ENCODE measurements at places on chromosomes 4 and X. TPM values are rescaled to one million over a fixed set of nuclear protein-coding genes. Genes with fewer than 3 reads are reported as not detected.
A peak's percentile ranks its signal among the peaks of the same experiment; 100 is the strongest.

DNA sequence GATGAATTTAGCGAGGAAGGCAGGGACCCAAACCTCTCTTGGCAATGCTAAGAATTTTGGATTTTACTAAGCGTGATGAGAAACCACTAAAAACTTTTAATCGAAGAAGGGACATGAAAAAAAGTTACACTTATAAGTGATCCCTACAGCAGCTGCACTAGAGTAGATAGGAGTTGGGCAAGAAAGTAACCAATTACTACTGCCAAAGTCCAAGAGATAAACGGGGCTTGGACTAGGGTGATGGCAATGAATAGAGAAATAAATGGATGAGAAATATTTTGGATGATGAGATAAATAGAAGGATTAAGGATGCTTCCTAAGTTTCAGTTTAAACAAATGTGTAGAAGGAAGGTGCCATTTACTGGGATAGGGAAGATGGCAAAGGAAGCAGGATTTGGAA, 6.3 kb upstream of the FNIP2 start:
- DNase-seq = no peak
- peaks cover 9% of the 10 kb centered on the region for H3K27me3 ChIP-seq
- H3K27ac ChIP-seq = no peak overlapping the region
- H3K4me3 ChIP-seq = no peak overlapping the region

- no peaks in the 10 kb centered on the region for H3K27me3 ChIP-seq
- H3K4me3 ChIP-seq = no peak overlapping the region
- H3K27ac ChIP-seq = no peak overlapping the region
- DNase-seq = no peak
Measured at GRCh38 chr4:152960082-152960481, 24.0 kb downstream of the FHDC1 start.

Gene MID2
- 9.7 TPM for total RNA-seq

DNA sequence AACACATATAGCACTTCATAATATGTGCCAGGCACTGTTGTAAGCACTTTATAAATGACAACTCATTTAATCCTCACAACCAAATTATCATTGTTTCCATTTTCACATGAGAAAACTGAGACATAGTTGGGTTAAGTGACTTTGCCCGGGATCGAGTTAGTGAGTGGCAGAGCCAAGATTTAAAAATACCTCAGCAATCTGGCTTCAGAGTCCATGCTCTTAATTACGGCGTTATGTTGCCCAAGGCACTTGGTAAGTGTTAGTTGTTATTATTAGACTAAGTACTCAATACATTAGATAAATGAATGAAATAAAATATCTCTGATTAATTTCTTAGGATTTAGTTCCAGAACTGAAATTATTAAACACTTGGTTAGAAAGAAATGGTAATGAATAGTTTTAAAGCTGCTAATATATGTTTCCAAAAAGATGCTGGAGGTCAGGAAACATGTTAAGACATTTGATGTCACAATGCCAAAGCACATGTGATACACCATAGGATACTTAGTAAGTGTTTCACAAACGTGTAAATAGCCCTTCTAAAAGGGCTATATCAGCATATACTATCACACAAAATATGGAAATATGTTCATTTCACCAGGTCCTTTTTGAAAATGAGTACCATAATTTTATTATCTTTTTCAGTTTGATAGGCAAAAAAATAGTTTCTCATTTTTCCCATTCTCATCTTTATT, 301.9 kb downstream of the GPAT3 start:
- H3K36me3 ChIP-seq = no peaks in the 10 kb centered on the region
- H3K27me3 ChIP-seq = no peaks in the 10 kb centered on the region
- H3K27ac ChIP-seq = no peak overlapping the region

GRCh38 chr4:129438456-129438981, 342.6 kb downstream of the C4orf33 start:
- no peak overlapping the region for H3K27ac ChIP-seq
- no peaks in the 10 kb centered on the region for H3K27me3 ChIP-seq
- no peak for DNase-seq
- H3K4me1 ChIP-seq = no peaks in the 10 kb centered on the region
- H3K36me3 ChIP-seq = no peaks in the 10 kb centered on the region

GRCh38 chr4:589219-589963, 13.3 kb upstream of the TMEM271 start:
- peaks cover 3% of the 10 kb centered on the region for H3K36me3 ChIP-seq
- no peak for DNase-seq
- no peak overlapping the region for H3K4me3 ChIP-seq
- peaks cover 11% of the 10 kb centered on the region for H3K27me3 ChIP-seq

DNA sequence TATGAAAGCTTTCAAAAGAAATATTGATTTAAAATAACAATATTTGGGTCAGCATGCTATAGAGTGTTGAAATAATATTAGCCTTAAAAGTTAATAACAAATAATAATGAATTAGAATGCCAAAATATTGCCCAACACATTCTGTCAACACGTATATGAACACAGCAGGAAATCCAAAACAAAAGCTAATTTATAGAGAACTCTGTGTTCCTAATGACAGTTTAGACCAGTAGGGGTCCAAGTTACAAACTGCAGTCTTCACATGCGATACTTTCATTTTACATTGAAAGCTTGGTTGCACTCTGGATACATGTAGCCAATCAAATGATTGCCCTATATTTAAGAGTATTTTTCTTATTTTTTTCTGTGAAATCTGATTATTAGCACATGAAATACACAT, 274.4 kb downstream of the DCTD start:
- no peak for DNase-seq
- no peaks in the 10 kb centered on the region for H3K36me3 ChIP-seq
- H3K27ac ChIP-seq = no peak overlapping the region
- H3K4me1 ChIP-seq = no peaks in the 10 kb centered on the region

DNA sequence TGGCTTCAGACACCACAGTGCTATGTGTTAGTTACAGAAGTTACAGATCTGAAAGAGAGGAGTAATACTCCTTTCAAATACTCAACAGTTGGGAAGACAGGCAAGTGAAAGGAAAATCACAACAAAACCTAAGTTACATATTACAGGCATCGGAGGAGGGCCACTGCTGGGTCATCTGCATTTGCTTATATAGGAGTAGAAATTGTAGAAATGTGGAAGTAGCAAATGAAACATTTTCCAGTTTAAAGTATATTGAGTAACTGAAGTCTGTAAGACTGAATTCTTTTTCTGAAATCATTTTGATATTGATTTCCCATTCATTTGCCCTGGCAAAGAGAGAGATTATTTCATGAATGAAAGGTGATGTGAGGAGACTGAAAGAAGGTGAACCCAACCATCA, 201.7 kb downstream of the SPRY1 start:
- H3K4me1 ChIP-seq = peaks cover 20% of the 10 kb centered on the region
- H3K27ac ChIP-seq = no peak overlapping the region
- DNase-seq = no peak

DNA sequence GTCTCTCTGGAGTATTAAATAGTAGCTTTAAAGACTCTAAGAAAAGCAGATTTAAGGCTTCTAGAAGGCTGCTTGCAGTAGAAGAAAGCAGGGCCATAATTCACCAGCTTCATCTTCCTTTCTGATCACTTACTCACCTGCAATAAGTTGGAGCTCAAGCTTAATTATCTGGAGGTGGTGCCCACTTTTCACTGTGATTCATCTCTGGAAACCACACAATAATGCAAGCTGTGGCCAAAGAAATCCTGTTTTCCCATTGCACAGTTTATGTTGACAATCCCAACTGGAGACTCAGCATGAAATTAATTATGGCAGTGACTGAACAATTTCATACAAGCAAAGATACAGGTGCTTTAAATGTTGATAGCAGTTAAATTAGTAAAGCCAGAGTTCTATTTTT, 14.7 kb downstream of the CWH43 start:
- peaks cover 12% of the 10 kb centered on the region for H3K27me3 ChIP-seq
- no peak overlapping the region for H3K4me3 ChIP-seq
- no peaks in the 10 kb centered on the region for H3K36me3 ChIP-seq
- H3K27ac ChIP-seq = no peak overlapping the region
- DNase-seq = no peak

Gene GABRQ
- not detected for total RNA-seq

DNA sequence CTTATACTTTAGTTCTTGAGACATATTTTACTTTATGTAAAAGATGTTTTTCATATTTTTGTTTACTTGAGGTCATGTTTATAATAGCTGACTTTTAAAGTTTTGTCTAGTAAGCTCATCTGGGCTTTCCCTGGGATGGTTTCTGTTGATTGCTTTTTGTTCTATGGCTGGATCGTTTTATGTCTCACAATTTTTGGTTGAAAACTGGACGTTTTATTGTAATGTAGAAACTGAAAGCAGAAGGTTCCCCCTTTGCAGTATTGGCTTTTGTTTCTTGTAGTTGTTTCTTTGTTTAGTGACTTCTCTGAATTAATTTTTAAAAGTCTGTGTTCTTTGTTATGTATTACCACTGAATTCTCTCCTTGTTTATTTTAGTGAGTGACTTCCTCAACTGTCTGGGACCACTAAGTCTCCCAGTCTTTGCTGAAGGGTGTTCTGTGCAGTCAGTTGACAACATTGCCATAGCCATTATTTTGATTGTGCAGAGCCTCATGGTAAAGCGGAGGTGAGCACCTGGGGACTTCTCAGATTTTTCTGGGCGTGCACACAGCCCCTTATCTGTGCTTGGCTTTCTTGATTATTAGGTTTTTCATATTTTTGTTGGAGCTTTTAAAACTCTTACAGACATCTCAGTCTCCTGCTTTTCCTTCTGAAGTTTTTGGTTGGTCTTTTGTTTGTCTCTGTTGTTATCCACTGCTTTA, 31.0 kb downstream of the KDM6A start:
- DNase-seq = no peak
- H3K27me3 ChIP-seq = no peaks in the 10 kb centered on the region
- H3K4me1 ChIP-seq = peaks cover 66% of the 10 kb centered on the region

- H3K4me1 ChIP-seq = no peaks in the 10 kb centered on the region
- H3K4me3 ChIP-seq = no peak overlapping the region
- peaks cover 3% of the 10 kb centered on the region for H3K36me3 ChIP-seq
- H3K27me3 ChIP-seq = peaks cover 4% of the 10 kb centered on the region
- H3K27ac ChIP-seq = no peak overlapping the region
- DNase-seq = no peak
Measured at GRCh38 chr4:113423631-113424030, 337.9 kb downstream of the CAMK2D start.

DNA sequence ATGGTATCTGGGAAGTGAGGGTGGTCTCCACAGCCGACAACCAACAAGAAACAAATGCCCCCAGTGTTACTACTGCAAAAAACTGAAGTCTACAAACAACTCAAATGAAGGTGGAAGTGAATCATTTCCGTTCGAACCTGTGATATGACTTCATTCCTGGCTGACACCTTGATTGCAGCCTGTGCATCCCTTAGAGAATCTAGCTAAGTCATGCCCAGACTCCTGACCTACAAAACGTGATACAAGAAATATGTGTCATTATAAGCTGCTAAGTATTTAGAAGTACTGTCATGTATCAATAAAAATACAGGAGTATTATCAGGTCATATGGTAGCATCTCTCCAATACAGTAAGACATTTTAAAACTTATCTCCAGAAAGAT, 959.7 kb upstream of the LCORL start:
- no peak for DNase-seq
- H3K4me3 ChIP-seq = no peak overlapping the region
- no peaks in the 10 kb centered on the region for H3K36me3 ChIP-seq
- no peak overlapping the region for H3K27ac ChIP-seq
- H3K27me3 ChIP-seq = no peaks in the 10 kb centered on the region

- H3K4me3 ChIP-seq = no peak overlapping the region
- H3K27me3 ChIP-seq = no peaks in the 10 kb centered on the region
- no peak overlapping the region for H3K27ac ChIP-seq
- H3K4me1 ChIP-seq = peaks cover 14% of the 10 kb centered on the region
- DNase-seq = no peak
- peaks cover 31% of the 10 kb centered on the region for H3K36me3 ChIP-seq
Measured at GRCh38 chr4:25133132-25133531, 27.1 kb downstream of the SEPSECS start.

DNA sequence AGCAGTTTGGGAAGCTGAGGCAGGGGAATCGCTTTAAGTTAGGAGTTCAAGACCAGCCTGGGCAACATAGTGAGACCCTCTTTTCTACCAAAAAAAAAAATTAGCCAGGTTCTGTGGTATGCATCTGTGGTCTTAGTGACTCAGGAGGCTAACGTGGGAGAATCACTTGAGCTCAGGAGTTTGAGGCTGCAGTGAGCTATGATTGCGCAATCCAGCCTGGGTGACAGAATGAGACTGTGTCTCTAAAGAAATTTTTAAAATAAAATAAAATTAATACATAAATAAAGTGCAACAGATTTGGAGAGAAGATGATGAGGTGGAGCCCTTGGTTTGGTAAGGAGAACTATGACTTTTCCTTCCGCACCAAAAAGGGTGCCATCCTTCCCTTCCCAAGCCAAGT, 436.9 kb downstream of the NLGN4X start:
- H3K27me3 ChIP-seq = no peaks in the 10 kb centered on the region
- no peak overlapping the region for H3K27ac ChIP-seq
- no peaks in the 10 kb centered on the region for H3K4me1 ChIP-seq
- H3K4me3 ChIP-seq = no peak overlapping the region
- no peak for DNase-seq
- H3K36me3 ChIP-seq = no peaks in the 10 kb centered on the region

Gene NPY2R
- total RNA-seq = not detected

- H3K4me1 ChIP-seq = peaks cover 35% of the 10 kb centered on the region
- H3K36me3 ChIP-seq = peaks cover 11% of the 10 kb centered on the region
- peak overlapping the region; percentile 99 for H3K4me3 ChIP-seq
- no peaks in the 10 kb centered on the region for H3K27me3 ChIP-seq
- peak; percentile 56 for DNase-seq
Measured at GRCh38 chr4:105147553-105148161, 981 bp downstream of the TET2 start.

Gene AR
- total RNA-seq = 0.21 TPM

Gene GAGE12E
- not detected for total RNA-seq

DNA sequence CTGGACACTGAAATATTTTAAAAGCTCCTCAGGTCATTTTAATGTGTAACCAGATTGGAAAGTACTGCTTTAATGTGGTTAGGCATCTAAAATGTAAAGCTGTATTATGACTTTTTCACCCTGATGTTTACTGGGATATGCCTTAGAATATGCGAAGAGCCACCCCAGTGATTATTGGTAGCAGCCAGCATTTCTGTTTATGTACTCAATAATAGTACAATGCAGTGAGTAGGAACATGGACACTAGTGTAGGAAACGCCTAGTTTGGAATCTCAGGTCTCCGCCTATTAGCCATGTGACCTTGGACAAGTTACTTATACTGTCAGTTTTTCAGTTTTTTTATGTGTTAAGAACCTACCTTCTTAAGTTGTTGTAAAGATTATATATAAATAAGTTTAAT, 446.0 kb upstream of the PITX2 start:
- no peak overlapping the region for H3K4me3 ChIP-seq

Gene MGST2
- 10.1 TPM for total RNA-seq

DNA sequence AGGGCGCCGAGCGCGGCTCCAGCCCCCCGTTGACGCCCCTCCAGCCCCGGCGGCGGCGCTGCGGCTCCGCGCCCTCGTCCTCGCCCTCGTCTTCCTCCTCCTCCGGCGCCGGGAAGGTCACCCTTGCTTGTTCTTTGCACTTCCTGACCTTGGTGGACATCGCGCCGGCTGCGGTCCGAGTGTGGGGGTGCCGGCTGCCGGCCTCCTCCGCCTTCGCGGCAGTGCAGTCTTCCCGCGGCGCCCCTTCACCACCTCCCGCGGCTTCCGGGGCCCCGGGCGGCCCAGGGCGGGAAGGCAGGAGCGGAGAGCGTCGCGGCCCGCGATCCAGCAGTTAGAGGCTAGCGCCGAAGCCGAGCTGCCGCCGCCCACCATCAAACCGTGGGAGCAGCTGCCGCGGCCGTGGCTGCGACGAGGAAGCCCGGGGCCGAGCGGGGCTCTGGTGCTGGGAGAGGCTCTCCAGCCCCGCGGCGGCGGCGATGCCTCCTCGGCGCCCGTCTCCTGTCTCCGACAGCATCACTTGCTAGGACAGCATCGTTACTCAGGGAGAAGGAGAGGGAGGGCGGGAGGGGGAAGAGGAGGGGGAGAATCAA, at the start of gene TRPC3:
Gene TRPC3 (minus strand): TSS at position 540 of the 590 bp plus-strand sequence. CDS start 380 bp downstream, at position 160.
- DNase-seq = peak; percentile 51
- peaks cover 2% of the 10 kb centered on the region for H3K36me3 ChIP-seq
- no peak within 1 kb of the TSS for H3K27ac ChIP-seq
- H3K4me1 ChIP-seq = peaks cover 9% of the 10 kb centered on the region
- H3K4me3 ChIP-seq = peak within 1 kb of the TSS; percentile 89
